IMR-90 (cell line): ENCODE measurements at places on chromosomes 11 and 22. TPM values are rescaled to one million over a fixed set of nuclear protein-coding genes. Genes with fewer than 3 reads are reported as not detected.

Gene ST14
- total RNA-seq = not detected in 2 replicates

DNA sequence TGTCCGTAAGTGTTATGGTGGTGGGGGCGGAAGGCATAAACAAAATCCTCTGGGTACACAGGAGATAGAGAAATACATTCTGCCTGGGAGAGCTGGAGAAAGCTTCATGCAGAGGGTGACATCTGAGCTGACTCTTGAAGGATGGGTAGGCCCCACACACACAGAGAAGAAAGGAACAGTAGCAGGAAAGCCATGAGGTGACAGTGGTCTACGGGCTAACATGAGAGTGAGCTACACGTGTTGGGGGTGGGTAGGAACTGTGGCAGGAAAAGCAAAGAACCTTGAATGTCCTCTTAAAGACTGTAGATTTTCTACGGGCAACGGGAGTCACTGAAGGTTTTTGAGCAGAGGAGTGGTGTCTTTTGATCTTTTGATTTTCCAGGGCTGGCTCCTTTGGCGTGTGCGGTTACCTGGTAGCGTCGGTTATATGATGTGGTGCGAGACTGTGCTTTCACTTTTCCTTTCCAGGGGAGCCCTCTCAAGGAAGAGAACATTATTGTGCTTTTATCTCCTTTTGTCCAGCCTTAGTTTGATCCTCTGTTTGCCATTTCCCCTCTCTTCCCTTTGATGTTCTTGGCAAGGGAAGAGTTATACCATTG, 39.7 kb downstream of the ADAMTS8 start:
- DNase-seq = peak; percentile 27

DNA sequence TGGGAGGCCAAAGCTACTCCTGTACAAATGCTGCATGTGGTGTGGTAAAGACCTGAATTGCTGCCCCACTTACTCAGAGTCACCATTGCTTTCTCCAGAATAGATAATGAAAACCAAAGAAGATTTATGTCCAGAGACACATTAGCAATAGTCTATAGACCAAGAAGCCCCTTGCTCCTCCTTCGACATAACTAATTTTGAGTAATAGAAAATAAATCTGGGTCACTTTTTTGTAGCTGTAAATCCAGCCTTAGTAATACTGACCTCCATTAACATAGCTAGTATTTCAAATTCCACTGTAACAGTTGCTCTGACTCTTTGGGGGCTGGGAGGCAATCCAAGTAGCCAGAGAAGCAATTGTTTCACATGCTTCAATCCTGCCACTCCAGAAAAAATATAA, 145.9 kb downstream of the MAML2 start:
- DNase-seq = no peak

- peak; percentile 0 for DNase-seq
Observed at GRCh38 chr11:106917973-106918372, 100.3 kb downstream of the GUCY1A2 start.

DNA sequence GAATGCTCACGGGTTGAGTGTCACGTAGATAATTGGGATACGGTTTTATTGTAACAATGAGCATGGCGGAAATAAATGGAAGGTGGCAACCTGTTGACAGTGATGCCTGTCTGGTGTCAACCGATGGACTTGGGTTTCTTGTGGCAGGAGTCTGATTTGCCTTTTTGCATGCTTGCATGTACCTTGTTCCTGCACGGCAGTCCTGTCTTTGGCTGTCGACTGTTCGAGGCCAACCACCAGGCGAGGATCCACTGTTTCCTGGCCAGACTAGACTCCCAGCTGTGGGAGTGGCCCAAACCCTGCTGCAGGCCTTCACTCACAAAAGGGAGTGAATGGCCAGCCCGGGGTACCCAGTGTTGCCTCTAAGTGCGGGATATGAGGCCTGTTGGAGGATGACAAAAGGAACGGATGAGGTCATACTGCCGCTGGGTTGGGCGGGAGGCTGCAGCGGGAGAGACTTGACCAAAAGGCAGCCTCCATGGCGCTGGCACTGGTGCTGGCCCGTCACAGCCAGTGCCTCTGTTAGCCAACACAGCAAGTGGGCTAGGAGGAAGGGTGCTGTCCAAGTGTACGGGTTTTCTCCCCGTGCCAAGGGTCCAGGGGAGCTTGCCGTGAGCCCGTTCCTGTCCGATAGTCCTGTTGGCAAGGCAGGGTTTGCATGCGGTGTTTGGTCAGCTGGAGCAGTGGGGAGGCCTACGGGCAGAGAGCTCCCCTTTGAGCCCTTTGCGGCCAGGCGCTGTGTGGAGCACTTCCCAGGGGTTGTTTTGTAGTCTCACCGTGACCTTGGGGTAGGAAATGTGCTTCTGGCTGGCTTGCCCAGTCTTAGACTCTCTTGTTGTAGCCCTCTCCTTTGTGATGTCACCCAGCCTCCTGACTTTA, 974 bp downstream of the DGCR8 start:
- peak; percentile 67 for DNase-seq

DNA sequence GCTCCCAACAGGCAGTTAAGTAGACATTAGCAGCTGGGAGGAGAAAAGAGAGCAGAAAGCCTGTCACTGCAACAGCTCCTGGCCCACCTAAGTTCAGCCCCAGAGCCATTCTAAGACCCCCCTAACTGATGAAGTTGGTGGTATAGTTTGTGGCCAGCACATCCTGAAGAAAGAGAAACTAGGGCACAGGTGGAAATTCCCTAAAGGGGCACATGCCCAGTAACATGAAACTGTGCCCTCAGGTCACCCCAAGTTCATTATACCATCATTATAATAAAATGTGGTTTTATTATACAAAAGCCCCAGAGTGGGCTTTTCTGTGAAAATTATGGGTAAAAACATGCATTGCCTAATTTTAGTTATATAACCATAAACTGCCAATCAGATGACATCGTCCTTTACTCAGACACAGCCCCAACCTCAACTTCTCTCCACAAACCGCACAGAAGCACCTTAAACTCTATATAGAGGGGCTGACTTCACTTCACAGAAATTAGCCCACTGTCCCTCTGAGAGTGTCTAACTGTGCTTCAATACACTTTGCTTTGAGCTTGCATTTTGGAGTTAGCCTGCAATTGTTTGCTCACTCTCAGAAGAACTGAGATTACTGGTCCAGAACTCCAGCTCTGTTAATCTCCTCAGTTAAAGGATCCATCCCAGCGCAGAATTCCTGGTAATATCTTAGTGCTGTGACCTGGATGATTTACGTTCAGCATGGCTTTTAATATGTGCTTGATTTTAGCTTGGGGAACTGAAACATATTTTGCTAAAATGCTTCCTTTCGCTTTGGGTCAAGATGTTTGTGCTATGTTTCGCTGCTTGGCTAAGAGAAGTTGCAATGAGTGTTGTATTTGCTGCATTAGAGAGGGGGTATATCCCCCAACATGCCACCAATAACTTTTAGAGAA, 1.8 kb upstream of the APOL3 start:
- no peak for DNase-seq
